NCI-H2171 treated with DMSO at 0.1 percent for 48 hours (cell line): ENCODE measurements at places on chromosomes 6 and 20.

GRCh38 chr6:52958546-52959255 lies 36.4 kb downstream of the GSTA4 start:
- DNase-seq, result no peak

- no peak for DNase-seq
Measured at GRCh38 chr6:142550310-142551063, 248.7 kb downstream of the ADGRG6 start.

- no peak for DNase-seq
Measured at GRCh38 chr6:1482381-1483166, 93.2 kb downstream of the FOXF2 start.

DNA sequence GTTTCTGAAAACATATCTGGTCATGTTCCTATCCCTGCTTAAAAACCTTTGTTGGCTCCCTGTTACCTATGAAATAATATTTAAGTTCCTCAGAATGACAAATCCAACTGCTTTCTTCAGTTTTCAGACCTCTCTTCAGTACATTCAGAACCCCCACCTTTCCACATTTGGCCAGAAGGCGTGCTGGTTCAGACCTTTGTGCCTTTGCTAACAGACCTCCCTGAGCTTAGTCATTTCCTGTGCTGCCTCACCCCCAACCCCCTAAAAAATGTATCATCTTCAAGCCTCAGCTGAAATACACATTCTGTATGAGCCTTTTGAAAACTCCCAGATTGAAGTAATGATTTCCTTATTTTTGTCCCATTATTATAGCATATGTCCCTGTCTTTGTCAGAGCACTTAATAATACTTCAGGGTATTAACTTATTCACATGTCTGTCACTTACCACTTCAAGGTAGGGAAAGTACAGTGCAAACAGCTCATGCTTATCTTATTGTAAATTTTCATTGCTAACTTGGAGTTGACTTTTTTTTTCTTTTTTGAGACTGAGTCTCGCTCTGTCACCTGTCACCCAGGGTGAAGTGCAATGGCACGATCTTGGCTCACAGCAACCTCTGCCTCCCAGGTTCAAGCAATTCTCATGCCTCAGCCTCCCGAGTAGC lies 19.7 kb downstream of the FAM217A start:
- no peak for DNase-seq

DNA sequence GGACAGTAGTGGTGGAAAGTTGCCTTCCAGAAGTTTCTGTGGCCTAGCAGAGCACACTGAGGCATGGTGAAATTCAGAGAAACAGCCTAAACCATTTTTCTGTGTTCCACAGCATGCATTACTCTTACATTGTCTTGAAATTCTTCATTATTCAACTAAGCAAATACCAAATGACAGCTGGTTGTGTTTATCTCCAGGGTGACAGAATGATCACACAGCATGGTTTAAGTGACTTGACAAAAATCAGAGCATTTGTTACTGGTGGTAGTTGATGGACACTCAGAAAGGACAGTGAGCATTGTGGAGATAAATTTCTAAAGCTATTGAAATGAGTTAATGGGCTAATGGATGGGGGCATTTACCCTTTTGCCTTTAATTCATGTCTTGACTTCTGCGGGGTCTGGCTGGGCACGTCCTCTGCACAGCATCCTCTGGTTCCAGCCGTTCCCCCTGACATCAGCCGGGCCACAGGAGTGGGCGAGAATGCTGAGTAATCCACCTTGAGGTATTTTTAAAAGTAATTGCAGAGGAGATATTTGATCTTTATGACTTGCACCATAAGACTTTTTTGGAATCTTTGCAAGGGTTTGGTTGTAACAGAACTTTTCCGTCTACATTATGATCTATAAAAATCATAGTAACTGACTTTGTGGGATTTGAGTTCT lies 78.9 kb upstream of the SCP2D1 start:
- peak; percentile 21 for DNase-seq

GRCh38 chr6:52420668-52421358 lies 671 bp downstream of the EFHC1 start:
- peak; percentile 91 for DNase-seq

DNA sequence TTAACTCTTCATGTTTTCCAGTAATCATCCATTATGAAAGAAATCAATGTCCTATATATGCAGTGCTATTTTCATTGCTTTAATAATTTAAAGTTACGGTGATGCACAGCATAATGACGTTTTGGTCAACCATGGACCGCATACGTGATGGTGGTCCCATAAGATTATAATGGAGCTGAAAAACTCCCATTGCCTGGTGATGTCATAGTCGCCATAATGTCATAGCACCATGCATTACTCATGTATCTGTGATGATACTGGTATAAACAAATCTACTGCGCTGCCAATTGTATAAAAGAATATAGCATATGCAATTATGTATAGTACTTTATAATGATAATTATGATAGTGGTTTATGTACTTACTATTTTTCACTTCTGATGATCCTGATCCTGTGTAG lies 42.3 kb upstream of the ALDH8A1 start:
- no peak for DNase-seq

DNA sequence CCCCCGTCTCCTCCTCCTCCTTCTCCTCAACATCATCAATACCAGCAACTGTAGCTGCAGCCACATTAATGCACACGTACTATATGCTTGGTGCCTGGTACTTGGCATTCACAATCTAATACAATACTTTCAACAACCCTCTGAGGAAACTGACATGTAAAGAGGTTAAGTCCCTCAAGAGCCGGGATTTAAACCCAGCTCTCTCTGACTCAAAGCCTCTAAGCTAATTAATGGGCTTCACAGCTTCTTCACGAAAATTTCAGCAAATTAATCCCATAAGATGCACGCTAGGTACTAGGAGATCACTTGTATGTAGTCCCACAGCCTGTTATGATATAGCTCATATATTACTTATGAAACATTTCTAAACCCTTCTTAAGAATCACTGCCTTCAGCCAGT lies 73.1 kb upstream of the IPCEF1 start:
- no peak for DNase-seq

GRCh38 chr6:17910189-17910588 lies 77.2 kb downstream of the KIF13A start:
- no peak for DNase-seq

DNA sequence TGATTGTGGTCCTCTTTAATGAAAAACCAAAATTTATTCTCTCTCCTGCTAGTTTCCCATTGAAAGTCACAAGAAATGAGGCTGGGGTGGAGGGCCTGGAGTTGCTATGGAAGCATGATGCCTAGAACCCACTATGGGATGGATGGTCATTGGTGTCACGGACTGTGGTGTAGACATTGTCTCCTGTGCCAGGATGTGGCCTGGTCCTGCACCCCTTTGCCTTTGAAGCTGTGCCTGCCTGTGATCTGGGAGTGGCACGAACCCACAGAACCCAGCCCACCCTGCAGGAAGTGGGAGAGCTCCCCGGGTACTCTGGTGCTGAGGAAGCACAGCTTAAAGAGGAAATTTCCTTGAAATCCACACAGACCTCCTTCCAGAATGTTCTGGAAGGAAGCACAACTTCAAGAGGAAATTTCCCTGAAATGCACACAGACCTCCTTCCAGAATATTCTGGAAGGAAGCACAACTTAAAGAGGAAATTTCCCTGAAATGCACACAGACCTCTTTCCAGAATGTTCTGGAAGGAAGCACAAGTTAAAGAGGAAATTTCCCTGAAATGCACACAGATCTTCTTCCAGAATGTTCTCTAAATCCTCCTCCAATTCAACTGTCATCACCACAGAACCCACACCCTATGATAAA lies 105.6 kb downstream of the CDH26 start:
- DNase-seq, result no peak

DNA sequence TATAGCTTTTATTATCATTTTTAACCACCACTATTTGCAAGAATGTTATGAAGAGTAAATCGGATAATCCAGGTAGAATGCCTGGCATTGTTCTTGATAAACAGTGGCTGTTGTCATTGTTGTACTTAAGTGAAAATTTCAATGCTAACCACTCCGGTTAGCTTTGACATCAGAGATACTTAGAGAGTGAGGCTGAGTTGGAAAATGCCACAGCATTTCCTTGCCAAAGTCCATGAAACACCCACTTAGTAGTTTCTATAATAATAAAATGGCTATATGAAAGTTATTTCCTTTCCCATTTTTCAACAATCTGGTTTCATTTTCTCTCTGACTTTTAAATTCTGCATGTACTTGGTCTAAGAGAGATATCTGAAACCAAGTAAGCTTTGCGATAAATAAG lies 132.0 kb downstream of the CDK19 start:
- no peak for DNase-seq

DNA sequence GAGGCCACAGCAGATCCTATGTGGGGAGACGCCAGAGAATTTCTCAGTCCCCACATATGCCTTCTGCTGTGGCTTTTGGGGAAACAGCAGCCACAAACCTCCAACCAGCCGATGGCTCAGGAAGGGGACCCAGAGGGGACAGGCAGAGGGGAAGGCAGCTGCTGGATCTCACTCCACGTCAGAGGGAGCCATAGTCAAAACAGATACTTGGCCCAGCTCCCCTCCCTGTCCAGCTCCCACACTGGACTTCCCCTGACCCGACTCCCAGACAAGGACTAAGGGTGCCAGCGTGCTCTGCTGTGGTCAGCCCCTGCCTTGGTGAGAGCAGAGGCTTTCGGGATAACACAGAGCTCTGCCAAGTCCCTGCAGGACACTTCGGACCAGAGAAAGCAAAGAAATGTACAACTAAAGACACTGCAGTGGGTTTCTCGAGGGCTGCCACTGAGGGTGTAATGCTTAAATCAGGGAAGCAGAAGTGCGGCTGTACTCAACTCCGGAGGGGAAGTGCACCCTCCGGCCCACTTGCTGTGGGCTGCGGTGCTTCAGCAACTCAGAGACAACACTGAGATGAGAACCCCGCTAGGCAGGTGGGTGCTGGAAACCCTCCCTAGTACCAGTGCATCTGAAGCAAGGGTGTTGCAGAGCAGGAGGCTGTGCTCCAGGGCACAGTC lies 47.2 kb downstream of the RRBP1 start:
- DNase-seq, result no peak

DNA sequence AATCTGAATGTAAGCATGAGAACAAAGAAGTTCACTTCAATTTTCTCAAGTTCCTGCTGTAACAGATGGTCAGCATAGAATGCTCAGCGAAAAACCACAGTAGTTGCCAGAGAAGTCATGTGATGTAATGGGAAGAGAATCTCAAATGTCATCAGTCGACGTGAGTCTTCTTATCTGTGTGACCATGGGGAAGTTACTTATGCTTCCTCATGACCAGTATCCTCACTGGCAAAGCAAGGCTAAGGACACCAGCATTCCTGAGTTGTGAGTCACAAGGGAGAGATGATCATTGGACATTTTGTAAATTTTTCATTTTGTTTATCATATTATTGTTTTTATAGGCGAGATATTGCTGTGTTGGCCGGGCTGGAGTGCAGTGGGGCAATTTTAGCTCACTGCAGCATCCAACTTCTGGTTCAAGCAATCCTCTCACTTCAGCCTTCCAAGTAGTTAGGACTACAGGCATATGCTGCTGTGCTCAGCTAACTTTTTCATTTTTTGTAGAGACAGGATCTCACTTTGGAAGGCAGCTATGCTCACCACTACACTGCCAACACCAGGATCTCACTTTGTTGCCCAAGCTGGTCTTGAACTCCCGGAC lies 21.9 kb downstream of the SGK1 start:
- DNase-seq, result peak; percentile 81

GRCh38 chr20:19211661-19212468 lies 577 bp upstream of the SLC24A3 start:
- peak; percentile 77 for DNase-seq

DNA sequence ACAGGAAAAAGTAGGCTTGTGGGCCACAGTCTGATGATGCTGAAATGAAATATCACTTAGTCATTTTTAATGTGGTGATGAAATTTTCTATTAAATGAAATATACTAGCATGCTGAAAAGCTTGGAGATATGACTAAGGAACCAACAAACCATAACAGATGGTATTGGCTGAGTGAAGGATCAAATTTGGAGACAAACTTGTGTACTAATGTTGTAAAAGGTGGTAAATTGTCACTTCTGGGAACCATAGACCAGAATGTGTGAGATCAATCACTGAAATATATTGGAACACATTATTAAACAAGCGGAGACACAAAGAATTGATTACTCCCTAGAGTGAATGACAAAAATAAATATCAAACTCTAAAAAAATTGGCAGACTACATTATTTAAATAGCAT lies 232.4 kb downstream of the DOK5 start:
- DNase-seq, result no peak

- DNase-seq, result no peak
Measured at GRCh38 chr6:166419286-166419685, 36.5 kb upstream of the MPC1 start.

GRCh38 chr6:92779746-92780145 lies 639.6 kb downstream of the EPHA7 start:
- peak; percentile 66 for DNase-seq
